ENCODE measurements at places on chromosomes 13 and 19. TPM values are rescaled to one million over a fixed set of nuclear protein-coding genes. Genes with fewer than 3 reads are reported as not detected.

Gene MEIOSIN
- total RNA-seq: not detected

Gene ICAM1
- 130 TPM for total RNA-seq

Gene PRSS57
- total RNA-seq: not detected

Gene TMEM59L
- total RNA-seq: 0.07 TPM

Gene TRPM4
- 25.9 TPM for total RNA-seq

Gene HPN
- total RNA-seq: not detected

Gene LILRA5
- total RNA-seq: not detected

Gene PODNL1
- 1.1 TPM for total RNA-seq

Gene GRIK5
- not detected for total RNA-seq

Gene LRRC63
- total RNA-seq: not detected

Gene ERICH4
- total RNA-seq: not detected

Gene TEX26
- total RNA-seq: not detected

Gene GTF2F2
- 19.7 TPM for total RNA-seq

Gene TBXA2R
- 9.3 TPM for total RNA-seq

Gene ALKBH7
- total RNA-seq: 23.7 TPM

Gene KLK15
- total RNA-seq: not detected

Gene RDH8
- total RNA-seq: not detected

Gene CILP2
- total RNA-seq: not detected

Gene OR7A5
- total RNA-seq: not detected

Gene DGKH
- 11.5 TPM for total RNA-seq

Gene KMT2B
- 8.9 TPM for total RNA-seq

Gene NAPSA
- total RNA-seq: 0.73 TPM

Gene PROZ
- total RNA-seq: not detected

Gene BLVRB
- 132 TPM for total RNA-seq

Gene PABPC3
- 0.05 TPM for total RNA-seq

Gene ZNF85
- total RNA-seq: 13.4 TPM

Gene CHST8
- total RNA-seq: 0.33 TPM

Gene ZNF415
- 5.3 TPM for total RNA-seq

Gene MCEMP1
- not detected for total RNA-seq

Gene ZNF468
- total RNA-seq: 12.3 TPM

Gene LYPD3
- 0.10 TPM for total RNA-seq

Gene ZNF534
- not detected for total RNA-seq
